GM04503 (cell line): ENCODE measurements at places on chromosomes 16 and 17.

DNA sequence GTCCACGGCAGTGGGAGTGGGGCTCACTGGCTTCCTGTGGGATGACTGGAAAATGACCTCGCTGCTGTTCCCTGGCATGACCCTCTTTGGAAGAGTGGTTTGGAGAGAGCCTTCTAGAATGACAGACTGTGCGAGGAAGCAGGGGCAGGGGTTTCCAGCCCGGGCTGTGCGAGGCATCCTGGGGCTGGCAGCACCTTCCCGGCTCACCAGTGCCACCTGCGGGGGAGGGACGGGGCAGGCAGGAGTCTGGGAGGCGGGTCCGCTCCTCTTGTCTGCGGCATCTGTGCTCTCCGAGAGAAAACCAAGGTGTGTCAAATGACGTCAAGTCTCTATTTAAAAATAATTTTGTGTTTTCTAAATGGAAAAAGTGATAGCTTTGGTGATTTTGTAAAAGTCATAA, 7.8 kb upstream of the RNF213 start:
- no peak for DNase-seq

- no peak for DNase-seq
Measured at GRCh38 chr17:55479903-55480302, 31.3 kb downstream of the SMIM36 start.

GRCh38 chr17:76947309-76947708, 79.1 kb downstream of the MGAT5B start:
- DNase-seq: no peak

- peak; percentile 13 for DNase-seq
Measured at GRCh38 chr16:58970775-58971174, 236.7 kb upstream of the GOT2 start.

- DNase-seq: no peak
Measured at GRCh38 chr16:78553268-78554039, 454.0 kb downstream of the WWOX start.

DNA sequence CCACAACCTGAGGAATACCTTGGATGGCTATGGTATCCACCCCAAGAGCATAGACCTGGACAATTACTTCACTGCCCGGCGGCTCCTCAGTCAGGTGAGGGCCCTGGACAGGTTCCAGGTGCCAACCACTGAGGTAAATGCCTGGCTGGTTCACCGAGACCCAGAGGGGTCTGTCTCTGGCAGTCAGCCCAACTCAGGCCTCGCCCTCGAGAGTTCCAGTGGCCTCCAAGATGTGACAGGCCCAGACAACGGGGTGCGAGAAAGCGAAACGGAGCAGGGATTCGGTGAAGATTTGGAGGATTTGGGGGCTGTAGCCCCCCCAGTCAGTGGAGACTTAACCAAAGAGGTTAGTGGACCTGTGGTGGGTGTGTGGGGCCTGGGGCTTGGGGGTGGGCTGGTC, 3.1 kb downstream of the NFE2L1 start:
- no peak for DNase-seq

DNA sequence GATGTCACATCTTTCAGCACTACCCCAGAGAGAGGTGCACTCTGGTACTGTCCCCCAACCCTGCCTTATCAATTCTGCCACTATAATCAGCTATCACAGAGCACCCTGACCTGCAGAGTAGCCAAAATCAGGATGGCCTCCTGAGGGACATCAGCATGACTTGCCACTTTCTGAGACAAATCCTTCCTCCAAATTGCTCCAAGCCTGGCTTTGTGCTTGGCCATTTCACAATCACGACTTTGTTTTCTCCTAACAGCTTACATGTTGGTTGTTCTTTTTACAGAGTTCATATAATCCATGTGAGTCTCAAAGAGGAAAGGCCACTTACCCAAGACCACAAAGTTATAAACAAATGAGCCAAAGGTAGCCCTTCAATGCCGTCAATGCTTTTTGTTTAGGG, 449.0 kb upstream of the CDH5 start:
- DNase-seq: no peak

DNA sequence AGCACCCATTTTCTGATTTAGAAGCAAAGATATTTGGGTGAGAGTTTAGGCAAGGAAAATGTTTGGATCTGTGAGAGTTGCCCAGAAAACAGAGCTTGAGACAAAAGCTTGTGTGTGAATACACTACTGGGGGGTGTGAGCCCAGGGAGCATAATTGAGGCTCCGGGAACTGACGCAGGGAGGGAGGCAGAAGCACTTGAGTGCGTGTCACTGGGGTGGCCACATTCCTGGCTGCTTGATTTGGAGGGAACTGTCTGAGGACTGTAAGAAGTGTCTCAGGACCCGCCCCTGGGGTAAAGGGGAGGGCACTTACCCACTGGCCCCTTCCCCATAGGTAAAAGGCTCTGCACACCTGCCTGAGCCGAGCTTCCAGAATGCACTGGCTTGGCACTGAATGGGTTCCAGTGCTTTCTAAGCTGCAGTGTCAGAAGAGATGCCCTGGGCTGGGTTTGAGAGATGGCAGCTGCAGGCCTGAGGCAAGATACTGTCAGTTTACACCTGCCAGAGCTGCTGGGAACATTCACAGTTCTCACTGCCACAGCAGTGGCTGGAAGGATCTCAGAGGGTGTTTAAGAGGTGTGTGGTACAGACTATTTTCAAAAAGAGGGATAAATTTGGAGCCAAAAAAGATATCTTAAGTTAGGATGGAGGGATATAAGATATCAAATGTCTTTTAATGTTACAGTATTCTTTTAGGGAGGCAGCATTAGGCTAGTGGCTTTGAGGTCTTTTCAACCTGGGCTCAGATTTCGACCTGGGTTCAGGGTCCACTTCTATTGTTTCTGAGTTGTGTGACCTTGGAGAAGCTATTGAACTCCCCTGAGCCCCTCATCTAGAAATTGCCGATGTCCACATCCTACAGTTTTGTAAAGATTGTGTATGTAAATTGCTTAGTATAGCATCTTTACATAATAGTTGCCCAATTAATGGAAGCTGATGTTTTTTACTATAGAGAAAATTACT, 6.9 kb upstream of the TEX2 start:
- no peak for DNase-seq

GRCh38 chr16:30380803-30381208, 1.6 kb downstream of the SEPTIN1 start:
- DNase-seq: no peak

DNA sequence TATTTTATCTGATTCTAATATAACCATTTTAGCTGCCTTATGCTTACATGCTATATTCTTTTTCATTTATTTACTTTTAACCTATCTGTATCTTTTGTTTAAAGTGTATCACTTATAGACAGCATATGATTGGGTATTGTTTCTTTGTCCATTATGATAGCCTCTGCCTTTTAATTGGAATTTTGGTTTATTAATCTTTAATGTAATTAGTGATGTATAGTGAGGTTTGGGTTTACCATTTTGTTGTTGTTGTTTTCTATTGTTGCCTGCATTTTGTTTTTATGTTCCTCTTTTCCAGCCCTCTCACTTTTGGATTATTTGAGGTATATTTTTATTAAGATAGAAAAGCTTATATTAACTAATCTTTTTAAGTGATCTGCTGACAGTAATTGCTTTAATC, 59.4 kb downstream of the NLK start:
- no peak for DNase-seq

DNA sequence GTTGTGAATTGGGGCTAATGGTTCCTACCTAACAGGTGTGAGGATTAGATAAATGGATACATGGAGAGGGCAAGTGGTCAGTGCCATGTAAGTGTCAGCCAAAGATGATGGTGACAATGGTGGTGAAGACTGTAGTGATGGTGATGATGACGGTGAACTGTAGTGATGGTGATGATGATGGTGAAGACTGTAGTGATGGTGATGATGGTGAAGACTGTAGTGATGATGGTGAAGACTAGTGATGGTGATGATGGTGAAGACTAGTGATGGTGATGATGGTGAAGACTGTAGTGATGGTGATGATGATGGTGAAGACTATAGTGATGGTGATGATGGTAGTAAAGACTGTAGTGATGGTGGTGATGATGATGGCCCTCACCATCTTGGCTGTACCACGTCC, 18.1 kb upstream of the GNG13 start:
- DNase-seq: no peak
